ENCODE measurements at places on chromosomes 2 and 18.

- no peak for DNase-seq
Observed at GRCh38 chr18:12825230-12825629, 58.8 kb downstream of the PTPN2 start.

DNA sequence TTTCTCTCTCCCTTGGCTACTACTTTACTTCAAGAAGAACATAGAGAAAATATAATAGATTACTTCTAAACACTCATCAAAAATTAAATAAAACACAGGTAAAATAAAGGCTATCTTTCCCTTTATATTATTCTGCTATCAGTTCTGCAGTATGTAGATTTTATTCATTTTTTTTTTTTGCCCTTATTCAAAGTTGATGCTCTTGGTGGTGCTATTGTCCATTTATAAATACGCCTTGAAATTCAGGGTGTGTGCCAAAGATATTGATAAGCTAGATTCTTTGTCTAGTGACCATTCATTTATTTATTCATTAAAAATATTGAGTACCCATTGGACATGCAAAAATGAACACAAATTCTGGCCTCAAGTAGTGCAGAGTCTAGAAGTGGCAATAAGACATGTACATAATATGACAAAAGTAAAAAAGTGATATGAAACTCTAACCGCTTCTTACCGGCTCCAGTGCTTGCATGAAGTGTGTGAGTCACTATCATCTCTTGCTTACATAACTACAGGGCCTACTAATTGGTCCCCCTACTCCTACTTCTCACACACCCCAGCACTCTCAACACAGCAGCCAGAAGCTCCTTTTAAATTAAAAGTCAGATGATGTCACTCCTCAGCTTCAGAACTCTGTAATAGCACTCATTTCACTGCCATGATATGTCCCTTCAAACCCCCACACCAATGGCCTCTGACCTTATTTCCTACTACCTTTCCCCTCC, 208.3 kb upstream of the FANCL start:
- DNase-seq: no peak

DNA sequence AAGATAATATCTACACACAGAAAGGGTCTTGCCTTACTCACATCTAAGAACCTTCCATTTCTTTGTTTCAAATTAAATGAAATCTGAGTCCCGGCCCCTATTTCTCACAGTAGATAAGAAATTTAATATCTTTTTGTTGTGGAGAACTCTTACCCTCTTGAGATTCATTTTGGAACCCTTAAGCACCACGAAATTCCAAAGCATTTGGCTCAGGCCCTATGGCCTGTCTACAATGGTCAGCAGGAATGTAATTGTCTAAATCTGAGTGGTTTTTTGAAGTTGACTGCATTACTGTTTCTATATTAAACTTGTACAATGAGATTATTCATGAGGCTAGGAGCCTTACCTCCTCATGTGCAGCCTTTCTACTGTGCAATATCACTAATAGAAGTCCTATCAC, 723.3 kb downstream of the TSN start:
- DNase-seq: no peak

- no peak for DNase-seq
Observed at GRCh38 chr2:70928366-70928765, 7.3 kb upstream of the ATP6V1B1 start.

DNA sequence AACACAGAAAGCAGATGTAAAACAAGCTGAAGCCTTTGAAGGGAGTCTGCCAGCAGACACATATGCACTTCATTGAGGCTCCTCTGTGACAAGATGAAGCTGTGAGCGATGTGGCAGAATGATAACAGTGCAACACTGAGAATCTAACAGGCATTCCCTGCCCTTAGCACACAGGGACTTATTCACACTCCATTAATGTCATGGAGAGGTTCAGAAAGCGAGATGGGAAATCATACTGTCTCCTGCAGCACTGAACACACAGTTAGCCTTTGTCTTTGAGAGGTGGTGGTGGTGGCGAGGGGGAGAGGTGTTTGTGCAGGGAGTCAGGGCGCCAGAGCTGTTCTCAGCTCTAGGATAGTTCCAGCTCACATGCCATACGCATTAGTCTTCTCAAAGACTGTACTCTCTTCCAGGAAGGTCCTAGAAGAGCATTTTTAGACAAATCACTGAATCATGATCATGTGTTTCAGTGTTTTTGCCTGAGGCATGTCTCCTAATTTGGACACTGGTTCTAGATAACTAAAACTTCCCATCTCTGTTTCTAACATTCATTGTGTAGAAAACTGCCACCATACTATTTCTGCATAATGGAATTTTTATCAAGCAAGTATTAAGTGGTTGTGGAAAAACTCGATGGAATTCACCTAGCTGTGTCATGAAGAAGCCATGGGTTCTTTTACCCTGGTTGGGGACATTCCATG, 93.5 kb upstream of the ITGB6 start:
- DNase-seq: no peak

- no peak for DNase-seq
Observed at GRCh38 chr2:232587512-232587911, 37.0 kb downstream of the EIF4E2 start.

DNA sequence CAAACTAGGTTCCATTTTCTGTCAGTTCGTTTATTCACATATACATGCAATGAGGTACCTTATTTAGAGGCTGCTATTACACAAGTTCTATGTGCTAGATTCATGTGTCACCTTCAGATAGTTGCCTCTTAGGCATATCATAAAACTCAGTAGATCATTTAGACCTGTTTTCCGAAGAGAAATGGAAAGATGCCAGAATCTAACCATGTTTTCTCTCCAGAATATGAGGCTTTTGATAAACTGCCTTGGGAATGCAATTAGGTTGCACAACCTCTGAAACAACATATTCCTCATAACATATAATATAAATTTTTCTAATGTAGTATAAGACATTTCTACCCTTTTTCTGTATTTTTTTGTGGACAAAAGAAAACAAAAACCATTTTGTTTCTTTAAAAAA, 108.1 kb downstream of the PRPF40A start:
- DNase-seq: no peak

DNA sequence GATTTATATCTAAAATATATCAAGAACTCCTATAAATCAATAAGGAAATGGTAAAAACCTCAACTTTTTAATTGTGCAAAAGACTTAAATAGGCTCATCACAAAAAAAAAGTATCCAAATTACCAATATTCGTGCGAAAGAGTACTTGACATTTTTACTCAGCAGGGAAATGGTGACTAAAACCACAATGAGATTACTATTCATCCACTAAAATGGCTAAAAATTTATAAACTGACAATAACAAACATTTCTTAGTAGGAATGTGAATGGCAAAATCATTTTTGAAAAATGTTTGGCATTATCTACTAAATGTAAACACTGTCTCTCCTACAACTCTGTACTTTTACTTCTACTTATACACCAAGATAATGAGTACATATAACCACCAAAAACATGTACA, 184.8 kb upstream of the RND3 start:
- no peak for DNase-seq

DNA sequence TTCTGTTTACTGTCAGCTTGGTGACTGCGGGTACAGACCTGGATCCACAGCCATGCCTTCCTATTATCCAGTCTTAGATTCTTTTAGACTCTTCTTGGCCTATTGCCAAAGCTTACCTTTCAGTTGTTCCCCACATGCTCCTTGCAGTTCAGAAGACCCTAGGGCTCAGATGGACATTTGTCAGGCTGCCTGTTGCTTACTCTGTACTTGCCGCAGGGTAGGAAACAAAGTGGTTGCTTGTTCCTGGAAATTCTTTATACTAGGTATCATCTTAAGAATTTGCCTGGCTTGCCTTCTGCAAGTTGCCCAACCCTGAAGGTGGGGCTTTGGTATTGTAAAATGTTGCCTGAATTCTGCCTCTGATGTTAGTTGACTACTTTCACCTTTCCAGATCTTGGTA, 24.4 kb downstream of the CD28 start:
- no peak for DNase-seq

DNA sequence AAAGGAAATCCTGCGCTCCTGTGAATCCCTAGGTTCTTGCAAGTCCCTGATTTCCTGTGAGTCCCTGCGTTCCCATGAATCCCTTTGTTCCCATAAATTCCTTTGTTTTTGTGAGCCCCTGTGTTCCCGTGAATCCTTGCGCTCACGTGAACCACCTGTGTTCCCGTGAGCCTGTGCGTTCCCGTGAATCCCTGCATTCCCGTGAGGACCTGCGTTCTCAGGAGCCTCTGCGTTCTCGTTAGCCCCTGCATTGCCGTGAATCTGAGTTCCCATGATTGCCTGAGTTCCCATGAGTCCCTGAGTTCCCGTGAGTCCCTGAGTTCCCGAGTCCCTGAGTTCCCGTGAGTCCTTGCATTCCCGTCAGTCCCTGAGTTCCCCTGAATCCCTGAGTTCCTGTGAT, 71.5 kb downstream of the SNTG2 start:
- no peak for DNase-seq

- no peak for DNase-seq
Observed at GRCh38 chr2:189152483-189152882, 27.1 kb downstream of the COL5A2 start.

DNA sequence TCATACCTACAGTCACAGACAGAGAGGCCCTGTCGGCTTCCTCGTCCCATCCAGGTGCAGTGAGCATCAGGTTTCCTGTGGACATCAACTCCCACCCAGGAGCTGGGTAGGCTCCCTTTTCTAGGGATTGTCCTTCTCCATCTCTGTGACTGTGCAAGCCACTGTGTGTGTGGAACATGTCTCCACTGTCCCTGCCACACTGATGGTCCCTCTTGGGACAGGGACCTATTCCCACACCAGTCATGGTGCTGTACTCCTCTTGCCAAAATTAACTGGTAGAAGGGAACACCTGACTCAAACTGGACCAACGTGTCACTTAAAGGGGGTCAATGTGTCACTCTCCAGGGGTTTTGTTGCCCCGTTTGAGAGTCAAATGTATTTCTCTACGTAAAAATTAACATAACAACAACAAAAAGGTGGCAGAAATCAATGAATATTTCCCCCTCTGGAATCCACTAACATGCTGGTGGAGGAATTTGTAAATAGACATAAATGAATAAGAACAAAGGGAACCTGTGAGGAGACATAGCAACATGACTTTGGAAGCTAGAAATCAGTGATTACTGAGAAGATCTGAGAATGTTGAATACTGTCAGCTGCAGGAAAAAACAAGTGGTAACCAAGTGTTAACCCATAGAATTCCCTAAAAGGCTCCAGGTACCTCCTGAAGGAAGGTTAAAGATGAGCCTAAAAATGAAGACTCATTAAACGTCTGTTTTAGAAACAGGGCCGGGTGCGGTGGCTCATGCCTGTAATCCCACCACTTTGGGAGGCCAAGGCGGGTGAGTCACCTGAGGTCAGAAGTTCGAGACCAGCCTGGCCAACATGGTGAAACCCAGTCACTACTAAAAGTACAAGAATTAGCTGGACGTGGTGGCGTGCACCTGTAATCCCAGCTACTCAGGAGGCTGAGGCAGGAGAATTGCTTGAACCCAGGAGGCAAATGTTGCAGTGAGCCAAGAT, 40.4 kb downstream of the SH2D6 start:
- DNase-seq: no peak

DNA sequence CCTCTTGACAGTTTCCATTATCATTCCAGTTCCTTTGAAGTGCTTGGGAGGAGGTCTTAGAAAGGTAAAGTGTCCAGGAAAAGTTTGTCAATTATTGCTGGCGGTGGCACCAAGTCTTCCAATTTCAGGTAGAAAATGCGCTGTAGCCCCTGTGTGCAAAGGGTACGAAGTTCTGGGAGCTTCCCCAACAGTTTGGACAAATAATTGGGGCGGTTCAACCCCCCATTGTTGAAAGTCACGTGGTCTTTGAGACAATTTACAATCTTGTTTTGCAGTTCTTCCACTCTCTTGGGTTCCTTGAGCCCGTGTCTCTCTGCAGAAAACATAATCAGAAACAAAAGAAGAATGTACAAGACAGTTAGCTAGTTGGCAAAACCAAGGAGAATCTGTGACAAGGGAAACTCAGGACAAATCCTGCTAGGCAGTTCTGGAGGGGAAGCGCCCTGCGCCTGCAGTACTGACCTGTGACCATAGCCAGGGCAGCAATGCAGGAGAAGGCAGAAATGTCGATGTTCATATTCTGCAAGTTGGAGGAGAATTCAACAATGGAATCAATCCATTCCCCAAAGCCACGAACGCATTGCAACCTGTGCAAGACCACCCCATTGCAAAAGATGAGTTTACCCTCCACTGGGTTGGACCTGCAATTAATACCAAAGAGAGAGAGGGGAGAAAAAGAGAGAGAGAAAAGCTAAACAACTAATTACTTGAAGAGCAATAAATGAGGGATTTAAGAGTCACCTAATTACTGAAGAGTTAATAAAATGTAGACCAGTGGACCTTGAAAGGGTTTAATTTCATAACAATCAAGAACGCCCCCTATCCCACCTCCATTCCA, 6.6 kb downstream of the NR4A2 start:
- no peak for DNase-seq

Data from stimulated activated CD4-positive, alpha-beta T cell treated with anti-CD3 and anti-CD28 coated beads, Interleukin-1b, Interleukin-23, amount 100 ng/mL, for 1 hour (primary cell).